ENCODE measurements at places on chromosomes 7 and 10.

- DNase-seq = no peak
Observed at GRCh38 chr7:102973096-102973802, 60.4 kb downstream of the LRRC17 start.

- peak; percentile 46 for DNase-seq
Observed at GRCh38 chr7:120735791-120736190, 122.2 kb downstream of the TSPAN12 start.

DNA sequence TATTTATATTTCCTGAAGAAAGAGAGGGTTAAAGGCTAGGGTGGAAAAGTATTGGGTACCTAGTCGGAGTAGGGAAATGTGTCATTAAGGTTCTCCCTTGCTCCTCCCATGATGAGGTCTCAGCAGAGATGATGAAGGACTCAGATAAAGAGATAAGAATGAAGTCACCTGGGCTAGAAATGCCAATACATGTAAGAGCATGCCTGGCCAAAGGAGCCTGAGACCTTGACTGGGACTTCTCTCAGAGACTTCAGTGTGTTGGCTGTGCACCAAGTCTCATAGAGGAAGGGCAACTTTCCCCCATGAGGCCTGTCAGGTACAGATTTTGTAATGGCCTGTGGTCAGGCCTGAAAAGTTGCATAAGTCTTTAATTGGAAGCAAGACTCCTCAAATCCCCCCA lies 361.0 kb upstream of the CDC14C start:
- DNase-seq = no peak

DNA sequence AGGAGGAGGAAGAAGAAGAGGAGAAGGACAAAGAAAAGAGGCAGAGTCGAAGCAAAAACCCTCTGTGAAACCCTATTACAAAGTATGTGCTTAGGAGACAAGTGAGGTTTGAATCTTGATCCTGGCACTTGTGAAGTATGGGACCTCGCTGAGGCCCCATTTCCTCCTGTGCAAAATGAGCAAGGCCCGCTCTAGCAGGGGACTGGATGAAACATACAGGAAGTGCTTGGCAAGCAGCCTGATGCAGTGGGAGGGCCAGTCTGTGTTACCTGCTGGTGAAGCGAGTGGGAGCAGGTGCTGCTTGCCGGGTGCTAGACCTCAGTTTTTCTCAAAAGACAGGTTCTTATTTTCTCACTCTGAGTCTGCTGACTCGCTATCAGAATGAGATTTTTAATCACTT lies 150.4 kb downstream of the JCAD start:
- no peak for DNase-seq

DNA sequence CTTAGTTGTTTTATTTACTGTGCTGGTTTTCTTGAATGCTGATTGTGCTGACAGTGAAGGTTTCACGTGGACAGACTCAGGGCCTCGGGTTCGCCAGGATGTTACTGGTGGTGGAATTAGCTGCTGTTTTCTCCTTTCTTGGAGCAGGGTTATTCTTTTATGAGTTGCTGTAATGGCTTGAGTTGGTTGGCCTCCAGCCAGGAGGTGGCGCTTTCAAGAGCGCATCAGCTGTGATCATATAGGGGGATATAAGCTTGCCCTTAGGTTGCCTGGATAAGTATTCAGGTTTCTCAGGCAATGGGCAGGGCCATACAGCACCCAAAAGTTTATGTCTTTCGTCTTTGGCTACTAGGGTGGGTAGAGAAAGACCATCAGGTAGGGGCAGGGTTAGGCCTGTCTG lies 741.3 kb downstream of the PHTF2 start:
- DNase-seq = no peak

GRCh38 chr10:86333826-86334487 lies 32.6 kb downstream of the GRID1 start:
- DNase-seq = no peak

DNA sequence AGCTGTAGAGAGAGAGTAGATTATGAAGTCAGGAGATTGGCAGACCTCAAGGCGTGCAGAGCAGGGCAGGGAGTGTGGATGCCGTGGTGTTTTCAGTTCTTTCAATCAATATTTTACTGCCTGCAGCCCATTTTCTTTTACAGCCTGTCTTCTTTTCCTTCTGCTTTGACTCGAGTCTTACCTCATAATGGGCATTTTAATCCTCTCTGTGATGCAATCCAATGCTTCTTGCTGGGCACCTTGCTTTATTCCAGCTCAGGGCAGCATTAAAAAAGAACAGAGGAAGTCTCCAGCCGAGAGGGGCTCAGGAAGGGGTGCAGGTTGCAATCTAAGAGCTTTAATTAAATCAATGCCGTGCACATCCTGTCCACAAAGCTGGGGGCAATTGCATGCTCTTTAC lies 839.0 kb downstream of the LRMDA start:
- no peak for DNase-seq

- no peak for DNase-seq
Observed at GRCh38 chr10:78762086-78762630, 306.6 kb upstream of the ZMIZ1 start.

DNA sequence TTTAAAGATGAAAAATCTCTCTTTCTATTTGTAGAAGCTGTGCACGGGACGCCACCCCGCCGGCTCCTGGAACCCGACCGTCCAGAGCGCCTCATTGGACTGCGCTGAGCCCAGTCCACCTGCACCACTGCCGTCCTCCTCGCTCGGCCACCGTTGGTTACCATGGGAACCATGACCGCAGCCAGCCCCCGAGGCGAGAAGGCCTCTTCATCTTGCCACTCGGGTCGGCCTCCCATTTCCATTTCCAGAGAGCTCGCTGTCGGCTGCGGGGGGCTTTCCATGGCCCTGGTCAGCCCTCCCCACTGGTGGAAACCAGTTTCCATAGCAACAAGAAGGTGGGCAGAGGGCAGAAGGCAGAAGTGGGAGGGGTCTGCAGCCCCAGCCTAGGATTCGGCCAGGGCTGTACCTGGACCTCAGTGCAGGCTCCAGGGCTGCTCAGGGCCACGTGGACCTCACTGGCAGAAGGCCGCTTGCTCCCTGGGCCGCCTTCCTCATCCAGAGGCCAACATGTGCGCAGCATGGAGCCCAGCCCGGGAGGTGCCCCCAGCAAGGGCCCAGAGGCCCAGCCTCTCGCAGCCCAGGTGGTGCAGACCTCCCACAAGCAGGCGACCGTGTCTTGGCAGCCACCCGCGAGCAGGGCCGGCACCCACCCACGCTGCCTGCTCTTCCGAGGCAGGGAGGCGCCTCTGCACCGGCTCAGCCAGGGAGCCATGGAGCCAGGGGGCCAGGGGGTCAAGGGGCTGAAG lies 283.5 kb upstream of the PPP2R2D start:
- DNase-seq = no peak
